ENCODE measurements at places on chromosomes 1 and 21. TPM values are rescaled to one million over a fixed set of nuclear protein-coding genes. Genes with fewer than 3 reads are reported as not detected.

FALEC gene
- total RNA-seq = 0.49 TPM

HRNR gene
- not detected for total RNA-seq

TLR5 gene
- 0.25 TPM for total RNA-seq

DMRTA2 gene
- total RNA-seq = not detected

SH2D2A gene
- 2.3 TPM for total RNA-seq

UBL4B gene
- not detected for total RNA-seq

HEYL gene
- 0.38 TPM for total RNA-seq

SPATA1 gene
- total RNA-seq = 2.1 TPM

ASTN1 gene
- total RNA-seq = not detected

CXADR gene
- 5.9 TPM for total RNA-seq

MPZL1 gene
- total RNA-seq = 79.2 TPM

TFB2M gene
- 8.6 TPM for total RNA-seq

SLAMF9 gene
- total RNA-seq = not detected

LRRN2 gene
- 0.38 TPM for total RNA-seq
